Testis (tissue), 5 donors: ENCODE measurements at places on chromosomes 1 and 21.

DNA sequence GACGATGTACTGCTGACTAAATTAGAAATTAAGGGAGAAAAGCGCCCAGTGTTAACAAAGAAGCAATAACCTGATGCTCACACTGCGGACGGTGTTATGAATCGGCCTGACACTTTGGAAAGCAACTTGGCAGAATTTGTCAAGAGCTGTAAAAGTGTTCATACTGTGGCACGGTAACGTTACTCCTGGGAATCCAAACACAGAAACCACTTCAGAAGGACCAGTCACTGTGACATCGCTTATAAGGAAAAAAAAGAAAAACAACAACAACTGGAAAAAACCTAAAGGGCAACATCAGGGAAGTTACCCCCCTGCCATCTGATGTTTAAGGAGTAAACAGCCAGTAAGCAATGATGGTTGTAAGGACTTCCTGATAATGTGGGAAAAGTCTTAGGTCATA is 27.7 kb downstream of the CAPZB start:
- no peak for DNase-seq

DNA sequence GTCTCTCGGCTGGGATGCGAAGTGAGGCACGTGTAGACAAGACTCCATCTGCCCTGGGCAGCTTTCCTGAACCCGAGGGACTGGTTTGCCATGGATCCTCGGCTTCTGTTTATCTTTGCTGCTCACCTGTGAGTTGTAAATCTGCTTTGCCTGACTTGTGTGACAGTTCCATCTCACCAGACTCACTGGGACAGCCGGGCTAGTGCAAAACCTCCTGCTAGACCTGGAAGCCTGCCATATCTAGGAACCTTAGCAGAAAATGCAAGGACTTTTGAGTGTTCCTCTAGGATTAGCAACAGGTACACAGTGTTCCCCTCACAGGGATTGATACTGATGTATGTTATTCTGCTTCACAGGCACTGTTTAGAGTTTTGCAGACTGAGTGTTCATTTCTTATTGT is 218.6 kb downstream of the URB2 start:
- peak; percentile 53 for DNase-seq

DNA sequence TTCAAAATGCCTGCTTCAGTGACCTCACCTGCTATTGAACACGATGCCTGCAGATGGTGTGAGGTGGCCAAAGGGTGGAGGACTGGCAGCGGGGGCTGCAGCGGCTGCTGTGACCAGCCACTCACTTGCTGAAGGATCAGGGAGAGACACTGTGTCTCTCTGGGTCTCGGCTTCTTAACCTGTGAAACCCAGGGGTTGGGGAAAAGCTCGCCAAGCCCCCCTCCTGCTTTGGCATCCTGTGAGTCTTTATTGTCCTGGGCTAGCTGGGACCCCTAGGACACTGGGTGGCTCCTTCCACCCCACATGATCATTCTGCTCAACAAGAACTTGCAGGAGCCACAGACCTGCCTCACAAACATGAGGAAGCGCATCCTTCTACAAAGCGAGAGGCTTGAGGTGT is 112.8 kb downstream of the SIM2 start:
- no peak for DNase-seq

- DNase-seq, result no peak
Measured at GRCh38 chr1:110541906-110542395, 23.0 kb upstream of the KCNA10 start.

GRCh38 chr1:216778737-216779136 is 55.5 kb upstream of the ESRRG start:
- no peak for DNase-seq

GRCh38 chr1:226125097-226125630 is 61.4 kb downstream of the ACBD3 start:
- peak; percentile 94 for DNase-seq

- no peak for DNase-seq
Measured at GRCh38 chr1:72917920-72918319, 635.6 kb upstream of the NEGR1 start.

- peak; percentile 73 for DNase-seq
Measured at GRCh38 chr1:182259229-182259872, 132.2 kb downstream of the GLUL start.

DNA sequence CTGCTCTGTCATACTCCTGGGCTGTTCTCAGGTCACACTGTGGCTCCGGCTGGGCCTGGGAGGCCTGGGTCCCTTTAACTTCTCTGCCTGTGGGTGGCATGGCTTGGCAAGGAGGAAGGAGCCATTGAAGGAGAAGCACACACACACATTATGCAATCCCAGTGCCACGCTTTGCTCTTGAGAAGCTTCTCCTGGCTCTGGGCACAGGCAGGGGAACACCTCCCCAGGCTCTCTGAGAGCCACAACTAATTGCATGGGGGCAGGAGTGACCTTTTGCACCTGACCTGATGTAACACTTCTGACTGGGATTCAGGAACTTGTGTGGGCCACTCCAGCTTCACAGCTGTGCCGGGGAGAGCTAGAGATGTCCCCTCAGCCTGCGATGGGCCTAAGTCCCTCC is 23.1 kb downstream of the LGR6 start:
- no peak for DNase-seq

- DNase-seq, result no peak
Measured at GRCh38 chr1:154931940-154932487, 4.5 kb downstream of the PMVK start.

DNA sequence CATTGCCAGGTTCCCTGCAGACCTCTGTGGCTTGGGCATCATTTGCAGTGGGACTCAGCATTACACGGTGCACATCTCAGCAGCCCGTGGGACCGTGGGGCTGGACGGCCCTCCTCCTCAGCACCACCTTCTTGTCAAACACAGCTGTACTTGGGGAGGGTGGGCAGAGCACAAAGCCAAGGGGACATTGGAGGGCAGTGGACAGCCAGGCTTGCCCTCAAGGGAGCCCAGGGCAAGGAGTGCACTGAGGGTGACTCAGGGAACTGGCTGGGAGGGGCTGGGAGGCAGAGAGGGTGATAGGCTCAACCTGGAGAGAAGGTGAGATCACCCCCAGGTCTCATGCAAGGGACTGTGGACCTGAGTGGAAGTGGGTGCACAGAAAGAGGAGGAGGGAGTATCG is 3.4 kb downstream of the CAPN9 start:
- DNase-seq, result no peak

DNA sequence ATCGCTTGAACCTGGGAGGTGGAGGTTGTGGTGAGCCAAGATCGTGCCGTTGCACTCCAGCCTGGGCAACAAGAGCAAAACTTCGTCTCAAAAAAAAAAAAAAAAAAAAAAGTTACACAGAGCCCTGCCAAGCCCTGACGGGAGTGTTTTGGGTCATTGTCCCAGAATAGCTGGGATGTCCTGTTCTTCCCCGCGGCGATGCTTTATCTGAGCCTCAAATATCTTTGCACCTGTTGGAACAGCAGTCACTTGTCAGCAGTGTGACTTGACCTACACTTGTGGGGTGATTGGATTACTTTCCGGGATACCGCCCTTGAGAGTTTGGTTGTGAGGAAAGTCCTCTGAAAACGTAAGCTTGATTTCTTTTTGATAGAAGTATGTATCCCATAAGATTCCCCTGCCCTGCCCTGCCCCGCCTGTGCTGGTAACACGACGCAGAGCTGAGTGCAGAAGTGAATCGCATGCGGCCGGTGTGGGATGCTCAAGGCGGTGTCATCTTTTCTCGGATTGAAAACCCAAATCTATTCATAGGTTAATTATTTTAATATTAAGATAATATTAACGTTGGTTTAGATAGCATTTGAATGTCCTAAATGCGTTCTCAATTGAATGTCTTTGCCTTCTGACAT is 50.9 kb downstream of the PCNT start:
- DNase-seq, result no peak

- no peak for DNase-seq
Measured at GRCh38 chr1:206013026-206013795, 10.0 kb upstream of the RAB7B start.

GRCh38 chr1:177451191-177451590 is 280.4 kb downstream of the BRINP2 start:
- DNase-seq, result no peak

GRCh38 chr1:42944246-42944928 is 14.3 kb downstream of the SLC2A1 start:
- peak; percentile 90 for DNase-seq

DNA sequence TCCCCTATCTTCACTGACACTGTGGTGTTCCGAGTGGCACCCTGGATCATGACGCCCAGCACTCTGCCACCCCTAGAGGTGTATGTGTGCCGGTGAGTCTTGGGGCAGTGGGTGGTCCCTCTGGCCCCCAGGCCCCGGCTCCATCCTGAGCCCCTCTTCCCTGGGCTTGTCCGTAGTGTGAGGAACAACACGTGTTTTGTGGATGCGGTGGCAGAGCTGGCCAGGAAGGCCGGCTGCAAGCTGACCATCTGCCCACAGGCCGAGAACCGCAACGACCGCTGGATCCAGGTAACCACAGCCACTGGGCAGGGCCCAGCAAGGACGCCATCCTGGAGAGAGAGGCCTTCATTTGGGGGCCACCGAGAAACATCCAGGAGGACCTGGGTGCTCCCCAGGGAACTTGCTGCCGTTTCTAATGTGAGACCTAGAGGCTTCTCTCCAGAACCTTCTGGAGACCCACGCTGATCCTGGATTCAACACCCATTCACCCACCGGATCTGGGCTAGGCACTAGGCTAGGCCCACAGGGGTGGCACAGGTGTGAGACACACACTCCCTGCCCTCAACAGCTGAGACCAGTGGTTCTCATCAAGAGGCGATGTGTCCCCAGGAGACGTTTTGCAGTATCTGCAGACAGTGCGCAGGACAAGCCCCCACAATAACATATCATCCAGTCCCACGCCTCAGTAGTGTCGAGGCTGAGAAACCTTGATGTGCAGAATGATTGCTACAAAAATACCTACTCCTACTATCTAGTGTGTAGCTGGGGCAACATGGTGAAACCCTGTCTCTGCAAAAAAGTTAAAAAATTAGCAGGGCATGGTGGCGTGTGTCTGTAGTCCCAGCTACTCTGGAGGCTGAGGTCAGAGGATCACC is 22.2 kb downstream of the PADI3 start:
- no peak for DNase-seq

DNA sequence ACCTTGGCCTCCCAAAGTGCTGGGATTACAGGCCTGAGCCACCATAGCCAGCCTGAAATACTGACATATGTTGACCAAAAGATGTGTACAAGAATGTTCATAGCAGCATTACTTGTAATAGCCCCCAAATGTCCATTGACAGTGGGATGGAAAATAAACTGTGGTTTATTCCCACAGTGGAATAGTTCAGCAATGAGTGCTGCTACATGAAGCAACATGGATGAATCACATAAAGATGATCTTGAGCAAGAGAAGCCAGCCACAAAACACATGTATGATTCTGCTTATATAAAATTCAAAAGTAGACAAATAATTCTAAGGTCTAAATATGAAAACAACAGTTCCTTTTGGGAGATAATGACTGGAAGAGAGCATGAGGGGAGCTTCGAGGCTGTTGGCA is 9.1 kb upstream of the CREG1 start:
- DNase-seq, result no peak

- DNase-seq, result no peak
Measured at GRCh38 chr1:172845865-172846264, 187.0 kb downstream of the FASLG start.

- DNase-seq, result no peak
Measured at GRCh38 chr21:27017246-27017645, 50.4 kb upstream of the ADAMTS5 start.

GRCh38 chr1:84143796-84144565 is at the start of gene PRKACB:
Gene PRKACB, plus strand, starts transcription at chr1:84144271. Its CDS starts 91 bp downstream, at chr1:84144362.
- DNase-seq, result no peak

DNA sequence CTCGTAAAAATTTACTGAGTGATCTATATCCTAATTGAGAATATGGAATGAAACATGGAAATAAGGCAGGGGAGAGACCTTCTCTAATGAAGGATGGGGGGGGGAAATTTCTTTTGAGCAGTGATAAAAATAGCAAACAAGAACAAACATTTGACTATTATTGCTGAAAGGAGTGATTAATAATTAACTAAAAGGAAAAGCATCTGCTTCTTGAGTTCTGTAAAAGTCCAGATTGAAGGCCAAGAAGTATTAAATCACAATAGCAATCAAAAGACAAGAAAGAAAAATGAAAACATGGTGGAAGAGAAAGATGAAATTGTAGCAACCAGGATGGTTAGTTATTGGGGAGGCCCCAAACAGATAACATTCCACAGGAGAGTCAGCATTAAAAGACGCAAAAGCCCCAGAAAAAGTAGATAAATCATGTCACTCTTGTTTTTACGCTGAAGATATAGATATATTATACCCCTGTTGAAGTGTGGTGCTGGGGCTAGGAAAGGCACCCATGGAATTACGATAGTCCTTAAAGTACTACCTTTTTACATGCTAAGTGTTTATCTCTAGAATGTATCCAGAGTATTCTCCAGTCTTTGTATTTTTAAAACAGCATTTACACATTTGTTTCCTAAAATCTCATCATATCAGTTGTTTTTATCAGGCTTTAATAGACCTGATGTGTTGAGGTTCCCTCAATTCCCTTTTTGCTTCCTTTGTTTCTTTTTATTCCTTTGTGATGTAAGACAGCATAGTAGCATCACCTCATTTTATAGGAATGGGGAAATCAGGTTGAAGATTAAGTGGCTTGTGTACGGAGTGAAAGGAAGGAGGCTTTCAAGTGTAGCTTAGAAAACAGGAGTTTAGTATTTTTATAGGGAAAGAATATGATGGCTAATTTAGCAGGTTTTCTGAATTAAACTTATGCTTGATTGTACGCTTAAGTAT is 28.9 kb downstream of the DISP1 start:
- no peak for DNase-seq

- DNase-seq, result no peak
Measured at GRCh38 chr1:219523411-219523810, 89.5 kb downstream of the ZC3H11B start.

GRCh38 chr1:84506729-84507453 is 510 bp upstream of the GNG5 start:
- no peak for DNase-seq

DNA sequence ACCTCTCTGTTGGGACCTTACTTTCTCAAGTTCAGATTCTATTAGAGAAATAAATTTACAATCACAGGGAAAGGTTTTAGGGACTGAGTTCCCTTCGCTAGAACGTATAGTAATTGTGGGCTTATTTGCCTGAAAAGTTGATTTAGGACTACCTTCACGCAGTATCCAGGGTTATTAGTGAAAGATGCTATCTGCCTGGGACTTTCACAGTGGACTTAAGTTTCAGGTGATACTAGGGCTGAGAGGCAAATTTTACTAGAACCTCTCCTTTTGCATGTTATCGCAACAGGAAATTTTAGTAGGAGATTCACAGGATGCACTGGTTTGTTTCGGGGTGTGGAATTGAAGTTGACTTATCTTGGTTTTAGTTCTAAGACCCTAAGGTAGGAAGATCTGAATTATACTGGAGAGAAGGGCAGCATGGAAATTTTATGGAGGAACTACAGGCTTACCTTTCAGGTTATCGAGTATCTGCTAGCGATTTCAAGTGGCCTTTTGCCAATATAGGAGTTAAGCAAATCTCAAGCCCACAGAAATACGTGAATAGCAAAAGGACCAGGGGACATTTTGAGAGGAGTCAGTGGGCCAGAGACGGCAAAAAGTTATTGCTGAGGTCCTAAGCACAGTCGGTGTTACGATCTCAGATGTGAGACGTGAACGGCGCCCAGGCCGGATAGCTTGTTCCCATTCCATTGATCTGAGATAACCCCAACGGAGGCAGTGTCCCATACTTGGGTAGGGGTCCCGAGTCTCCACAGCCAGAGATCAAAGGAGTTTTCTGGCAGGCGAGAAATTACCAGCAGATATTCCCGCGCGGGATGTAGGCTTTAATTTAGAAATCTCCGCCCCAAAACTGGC is 723 bp upstream of the GNAI3 start:
- peak; percentile 50 for DNase-seq
